ENCODE measurements at places on chromosomes 12 and 14. TPM values are rescaled to one million over a fixed set of nuclear protein-coding genes. Genes with fewer than 3 reads are reported as not detected.

ABCB9 gene
- 19.3 TPM for total RNA-seq

AICDA gene
- total RNA-seq = not detected

PAN2 gene
- total RNA-seq = 11.8 TPM

AQP6 gene
- not detected for total RNA-seq

TMTC2 gene
- 10.1 TPM for total RNA-seq

HIP1R gene
- total RNA-seq = 137 TPM

BDKRB2 gene
- 0.38 TPM for total RNA-seq

PIP4K2C gene
- 9.6 TPM for total RNA-seq

PMEL gene
- total RNA-seq = 1.3 TPM

Measured in vein endothelial cell (primary cell).